ENCODE measurements at places on chromosomes 3 and 15. TPM values are rescaled to one million over a fixed set of nuclear protein-coding genes. Genes with fewer than 3 reads are reported as not detected.

Gene PLAAT1
- total RNA-seq: 0.66 TPM

Gene ZNF80
- total RNA-seq: not detected

Gene DNAH12
- under 0.01 TPM for total RNA-seq

Gene IL17RD
- 6.5 TPM for total RNA-seq

Gene CCDC39
- 0.12 TPM for total RNA-seq

Gene CSTA
- total RNA-seq: 1.1 TPM

Gene PIK3R4
- 30.6 TPM for total RNA-seq

Gene CLEC3B
- 0.25 TPM for total RNA-seq

Gene RAB6B
- total RNA-seq: 0.22 TPM

Gene SLC22A13
- total RNA-seq: 0.22 TPM

Gene WWTR1
- 24.1 TPM for total RNA-seq

Gene CSPG5
- total RNA-seq: under 0.01 TPM

Gene EFCAB12
- total RNA-seq: under 0.01 TPM

Gene MINDY4B
- not detected for total RNA-seq

Gene FXR1
- 228 TPM for total RNA-seq

Gene TPRG1
- total RNA-seq: 1.8 TPM

Gene ALS2CL
- 1.4 TPM for total RNA-seq

Gene ANKRD63
- total RNA-seq: not detected

Gene COL6A5
- under 0.01 TPM for total RNA-seq

Gene CLDN16
- total RNA-seq: not detected

Gene ZBTB47
- 24.0 TPM for total RNA-seq

Gene SPTSSB
- total RNA-seq: 20.3 TPM

Gene EIF4G1
- total RNA-seq: 282 TPM

Gene RPS17
- total RNA-seq: 1,039 TPM

Gene APEH
- 173 TPM for total RNA-seq

Gene IMPG2
- 0.44 TPM for total RNA-seq

Gene ZNF660
- 1.7 TPM for total RNA-seq

Gene CHST13
- not detected for total RNA-seq

Gene LRRC31
- not detected for total RNA-seq

Gene BMF
- 3.1 TPM for total RNA-seq

Gene PIGZ
- total RNA-seq: 3.9 TPM

Measured in uterine smooth muscle cell (primary cell).